ENCODE measurements at places on chromosomes 4 and X.

GRCh38 chr4:148445071-148445859 is 3.1 kb upstream of the NR3C2 start:
- DNase-seq: peak; percentile 48

- DNase-seq: no peak
Measured at GRCh38 chr4:112378243-112378620, 81.1 kb downstream of the ALPK1 start.

DNA sequence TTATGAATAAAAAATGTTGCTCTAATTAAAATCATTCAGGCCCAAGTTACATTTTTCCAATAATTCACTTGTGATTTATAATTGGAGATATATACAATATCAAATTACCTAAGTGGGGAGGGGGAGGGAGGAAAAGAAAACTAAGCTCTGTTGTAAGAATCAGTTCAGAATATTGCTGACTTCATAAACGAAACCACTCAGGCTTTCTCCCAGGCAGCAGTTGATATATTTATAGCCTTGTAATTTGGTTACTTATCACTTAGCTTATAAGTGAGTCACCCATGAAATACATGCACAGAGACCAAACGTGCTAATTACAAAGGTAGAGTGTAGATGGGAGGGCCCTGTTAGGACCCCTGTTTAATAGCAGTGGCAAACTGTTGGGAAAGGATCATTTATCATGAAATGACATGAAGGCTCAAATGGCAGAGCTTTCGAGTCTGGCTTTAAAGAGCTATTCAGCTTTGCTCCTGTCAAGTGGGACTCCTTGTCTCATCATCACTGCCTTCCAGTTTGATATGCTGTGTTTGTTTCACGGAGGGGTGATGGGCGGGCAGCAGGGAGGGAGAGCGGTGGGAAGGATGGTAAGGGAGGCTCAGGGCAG is 105.6 kb upstream of the PGRMC2 start:
- DNase-seq: no peak

- DNase-seq: no peak
Measured at GRCh38 chrX:47482065-47482511, 934 bp downstream of the ZNF41 start.

DNA sequence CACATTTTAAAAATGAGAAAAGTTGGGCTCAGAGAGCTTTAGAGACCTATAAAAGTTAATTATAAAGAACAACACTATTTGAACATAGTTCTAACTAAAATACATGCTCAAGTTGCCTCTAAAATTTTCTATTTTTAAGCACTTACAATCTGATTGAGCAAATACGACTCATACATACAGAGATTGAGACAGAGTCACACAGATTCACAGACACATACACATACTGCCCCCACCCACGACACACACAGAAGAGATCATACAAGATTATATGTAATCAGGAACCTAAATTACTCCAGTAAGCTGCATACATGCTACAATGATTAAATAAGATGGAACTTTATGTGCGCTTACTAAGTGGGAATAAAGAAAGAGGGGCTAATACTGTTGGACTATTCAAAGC is 2.7 kb upstream of the ASB5 start:
- DNase-seq: no peak

- DNase-seq: no peak
Measured at GRCh38 chrX:4181782-4182407, 468.4 kb upstream of the PRKX start.

- DNase-seq: no peak
Measured at GRCh38 chrX:103586314-103586646, 965 bp downstream of the TCEAL4 start.

DNA sequence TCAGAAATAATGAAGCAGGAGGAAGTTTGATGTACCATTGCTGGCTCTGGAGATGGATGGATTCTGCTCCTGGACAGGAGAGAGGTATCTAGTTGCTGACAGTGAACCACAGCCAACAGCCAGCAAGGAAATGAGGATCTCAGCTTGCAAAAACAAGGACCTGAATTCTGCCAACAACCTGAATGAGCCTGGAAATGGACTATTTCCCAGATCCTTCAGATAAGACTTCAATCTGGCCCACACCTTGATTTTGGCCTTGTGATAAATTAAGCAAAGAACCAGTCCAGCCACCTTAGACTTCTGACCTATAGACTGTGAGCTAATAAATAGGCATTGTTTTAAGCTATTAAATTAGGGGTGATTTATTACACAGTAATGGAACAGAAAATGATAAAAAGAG is 220.3 kb downstream of the ADAMTS3 start:
- no peak for DNase-seq

GRCh38 chr4:186037692-186038658 is 31.0 kb upstream of the TLR3 start:
- DNase-seq: no peak

DNA sequence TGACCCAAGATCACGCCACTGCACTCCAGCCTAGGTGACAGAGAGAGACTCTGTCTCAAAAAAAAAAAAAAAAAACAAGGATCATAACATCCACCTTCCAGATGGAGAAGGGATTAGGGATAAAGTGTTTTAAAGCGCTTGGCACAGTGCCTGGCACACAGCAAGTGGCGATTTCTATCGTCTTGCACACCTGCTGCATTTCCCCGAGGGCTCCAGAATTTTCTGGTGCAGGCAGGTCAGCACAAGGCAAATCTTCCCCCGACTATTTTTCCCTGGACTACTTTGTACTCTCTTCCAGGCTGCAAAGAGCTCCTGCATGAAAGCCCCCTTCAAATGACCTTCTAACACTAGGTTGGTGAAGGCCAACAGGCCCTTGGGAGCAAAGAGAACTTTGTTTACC is 57.3 kb downstream of the APBB2 start:
- DNase-seq: no peak

GRCh38 chrX:139196890-139197289 is 333.6 kb upstream of the F9 start:
- DNase-seq: no peak

GRCh38 chr4:139142087-139142486 is 34.9 kb downstream of the ELF2 start:
- DNase-seq: no peak

- no peak for DNase-seq
Measured at GRCh38 chrX:69143530-69143929, 21.7 kb downstream of the PJA1 start.

GRCh38 chrX:86066998-86067397 is 19.6 kb upstream of the CHM start:
- no peak for DNase-seq

GRCh38 chr4:141792164-141792563 is 155.8 kb downstream of the IL15 start:
- DNase-seq: no peak

GRCh38 chrX:134580907-134581306 is 77.4 kb downstream of the PLAC1 start:
- DNase-seq: no peak

DNA sequence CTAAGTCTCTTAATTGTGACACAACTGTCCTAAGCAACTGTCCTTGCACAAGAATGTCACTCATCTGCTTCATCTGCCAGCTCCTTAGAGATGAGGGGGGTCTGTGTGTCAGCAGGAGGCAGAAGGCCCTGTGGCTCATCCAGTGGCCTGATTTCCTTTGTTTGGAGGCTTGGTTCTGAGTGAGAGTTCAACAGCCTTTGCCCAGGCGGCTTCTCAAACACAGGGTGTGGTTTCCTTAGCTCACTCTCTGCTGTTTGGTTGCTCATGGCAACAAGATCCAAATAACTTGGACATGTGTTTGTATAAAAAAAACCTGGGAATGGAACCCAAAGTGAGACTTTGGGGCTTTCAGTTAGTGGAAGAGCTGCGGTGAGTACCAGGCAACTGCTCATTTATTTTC is 46.6 kb downstream of the MAP7D3 start:
- no peak for DNase-seq

GRCh38 chrX:50456712-50457484 is 13.7 kb downstream of the DGKK start:
- no peak for DNase-seq

GRCh38 chr4:96356591-96357370 is 516.9 kb downstream of the PDHA2 start:
- no peak for DNase-seq

DNA sequence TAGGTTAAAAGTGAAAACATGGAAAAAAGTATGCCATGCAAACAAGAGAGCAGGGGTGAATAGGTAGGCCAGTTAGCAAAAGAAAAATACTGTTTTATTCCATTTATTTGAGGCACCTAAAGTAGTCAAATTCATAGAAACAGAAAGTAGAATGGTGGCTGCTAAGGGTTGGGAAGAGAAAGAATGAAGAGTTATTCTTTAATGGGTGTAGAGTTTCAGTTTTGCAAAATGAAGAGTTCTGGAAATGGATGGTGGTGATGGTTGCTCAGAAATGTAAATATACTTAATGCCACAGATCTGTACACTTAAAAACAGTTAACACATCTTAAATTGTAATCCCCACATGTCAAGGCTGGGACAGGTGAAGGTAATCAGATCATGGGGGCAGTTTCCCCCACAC is 29.7 kb downstream of the PARM1 start:
- no peak for DNase-seq

- DNase-seq: no peak
Measured at GRCh38 chr4:142202404-142203332, 566.3 kb downstream of the IL15 start.

- no peak for DNase-seq
Measured at GRCh38 chr4:141853091-141853764, 216.8 kb downstream of the IL15 start.

DNA sequence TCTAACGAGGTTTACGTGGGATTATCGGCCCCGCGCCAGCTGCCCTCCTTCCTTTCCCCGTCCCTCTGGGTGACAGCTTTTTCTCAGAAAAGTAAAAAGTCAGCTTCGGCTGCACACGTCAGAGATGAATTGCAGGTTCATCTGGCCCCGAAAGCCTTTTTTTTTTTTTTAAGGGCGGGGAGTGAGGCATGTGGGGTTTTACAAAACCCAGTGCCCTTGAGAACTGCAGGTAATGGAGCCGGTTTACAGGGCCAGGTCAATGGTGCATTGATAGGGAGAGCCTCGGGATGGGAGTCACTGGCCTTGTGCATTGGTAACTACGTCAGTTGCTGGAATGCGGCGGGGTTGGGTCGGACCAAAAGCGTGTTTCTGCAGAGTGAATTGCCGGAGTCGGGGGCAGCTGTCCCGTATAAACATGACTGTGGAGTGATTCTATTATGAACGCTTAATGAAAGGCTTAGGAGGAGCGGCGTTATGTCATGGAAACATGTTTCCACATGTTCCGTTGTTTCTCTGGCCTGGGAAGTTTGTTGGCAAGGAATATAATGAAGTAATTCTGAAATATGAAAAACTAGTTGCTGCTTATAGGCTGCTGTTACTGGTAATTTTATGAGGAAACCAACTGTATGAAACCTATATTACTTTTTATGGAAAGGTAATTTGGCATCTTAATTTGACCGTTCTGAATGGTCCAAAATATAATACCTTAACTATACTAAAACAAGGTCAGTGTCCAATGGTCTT is 1.1 kb downstream of the HSPA4L start:
- no peak for DNase-seq

GRCh38 chr4:71126719-71127118 is 133.3 kb downstream of the DCK start:
- no peak for DNase-seq

- DNase-seq: no peak
Measured at GRCh38 chr4:82524570-82525152, 37.1 kb downstream of the TMEM150C start.

GRCh38 chr4:5991405-5991804 is 26.8 kb downstream of the C4orf50 start:
- no peak for DNase-seq

- DNase-seq: no peak
Measured at GRCh38 chr4:20615486-20616260, 84.6 kb upstream of the PACRGL start.

GRCh38 chr4:171629182-171629581 is 184.0 kb upstream of the GALNTL6 start:
- no peak for DNase-seq

DNA sequence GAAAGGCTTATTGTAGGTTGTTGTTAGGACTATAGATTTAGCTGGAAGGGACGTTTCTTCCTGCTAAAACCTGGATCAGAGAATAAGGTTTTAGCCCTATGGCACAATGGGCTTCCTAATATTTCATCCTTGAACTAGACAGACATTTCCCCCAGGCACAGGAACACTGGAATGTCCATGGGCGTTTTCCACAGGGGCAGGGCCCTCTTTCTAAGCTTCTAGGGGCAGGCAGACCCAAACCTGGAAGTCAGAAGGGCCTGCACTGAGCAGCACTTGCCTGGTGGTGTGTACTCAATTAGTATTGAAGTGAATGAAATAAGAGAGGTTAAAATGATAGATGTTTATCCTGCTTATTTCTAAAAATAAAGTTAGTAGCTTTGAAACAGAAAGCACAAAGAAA is 41.1 kb downstream of the CASP6 start:
- no peak for DNase-seq

DNA sequence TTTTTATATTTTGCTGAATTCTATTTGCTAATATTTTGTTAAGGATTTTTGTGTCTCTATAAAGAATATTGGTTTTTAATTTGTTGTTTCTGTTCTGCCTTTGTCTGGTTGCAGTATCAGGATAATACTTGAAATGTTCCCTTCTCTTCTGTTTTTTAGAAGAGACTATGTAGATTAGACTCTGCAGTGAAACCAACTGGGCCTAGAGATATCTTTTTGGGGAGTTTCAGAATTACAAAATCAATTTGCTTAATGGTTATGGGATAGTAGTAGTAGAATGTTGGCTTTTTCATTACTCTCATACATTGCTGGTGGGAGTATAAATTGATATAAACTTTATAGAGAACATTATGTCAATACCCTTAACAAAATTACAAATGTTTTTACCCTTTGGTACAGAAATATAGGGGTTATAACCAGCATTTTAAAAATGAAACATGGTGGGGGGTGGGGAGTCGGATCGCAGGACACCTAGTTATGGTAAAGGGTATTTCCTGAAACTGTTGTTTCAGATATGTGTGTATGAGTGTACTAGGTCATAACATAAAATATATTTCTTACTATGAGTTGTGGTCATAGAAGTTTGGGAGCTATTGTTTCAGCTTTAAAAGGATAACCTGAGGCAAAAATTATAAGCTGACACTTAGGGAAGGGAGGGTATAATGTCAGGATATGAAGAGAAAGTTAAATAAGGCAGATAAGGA is 29.0 kb downstream of the CLOCK start:
- DNase-seq: no peak

DNA sequence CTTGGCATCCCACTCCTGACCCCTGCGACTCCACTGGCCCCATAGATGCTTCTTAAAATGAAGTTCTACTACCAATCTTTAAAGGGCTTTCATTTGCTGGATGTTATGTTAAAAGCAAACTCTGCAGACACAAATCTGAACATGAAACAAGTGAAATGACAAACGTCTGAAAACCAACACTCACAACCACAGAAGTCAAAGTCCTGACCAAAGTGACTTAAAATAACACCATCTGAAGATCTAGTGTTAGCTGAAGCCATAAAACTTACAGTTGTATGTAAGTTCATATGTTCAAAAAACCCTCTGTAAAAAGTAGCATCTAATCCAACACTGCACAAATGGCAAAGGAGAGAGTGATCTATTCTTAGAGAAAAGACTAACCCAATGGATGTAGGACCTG is 178.7 kb downstream of the SH3KBP1 start:
- no peak for DNase-seq

Measured in stimulated activated CD8-positive, alpha-beta memory T cell treated with anti-CD3 and anti-CD28 coated beads, Interleukin-2, amount 100 ng/mL, for 1 hour (primary cell).